COR-L47 (cell line): ENCODE measurements at places on chromosomes 4 and X.

- peak; percentile 49 for DNase-seq
Measured at GRCh38 chr4:98939892-98940298, 11.0 kb upstream of the EIF4E start.

GRCh38 chr4:113450295-113451080 is 311.1 kb downstream of the CAMK2D start:
- no peak for DNase-seq

DNA sequence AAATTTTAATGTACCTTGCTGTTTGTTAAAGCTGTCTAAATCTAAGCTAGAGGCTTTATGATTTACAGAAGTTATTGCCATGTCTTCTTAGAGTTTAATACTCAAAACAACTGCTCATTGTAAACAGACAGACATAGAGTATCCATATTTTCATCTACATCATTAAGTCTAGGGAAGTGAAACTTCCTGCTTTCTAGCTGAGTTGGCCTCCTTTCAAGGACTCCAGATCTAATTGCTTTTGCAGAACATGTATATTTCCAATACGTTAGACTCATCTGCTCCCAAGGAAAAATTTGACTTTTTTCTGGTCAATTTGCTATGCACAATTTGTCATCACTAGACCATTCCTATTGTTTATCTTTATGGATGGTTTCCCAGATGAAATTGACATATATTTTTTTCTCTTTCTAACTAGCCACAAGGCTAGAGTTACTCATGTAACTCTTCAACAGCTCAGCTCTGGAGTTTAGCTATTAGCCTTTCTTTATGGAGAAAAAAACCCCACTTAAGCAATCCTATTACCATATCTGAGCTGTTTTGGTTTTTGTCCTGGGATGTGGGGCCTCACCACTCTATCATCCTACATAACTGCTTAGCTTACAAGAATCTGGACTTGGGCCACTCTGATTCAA is 122.9 kb downstream of the PPA2 start:
- DNase-seq, result no peak

DNA sequence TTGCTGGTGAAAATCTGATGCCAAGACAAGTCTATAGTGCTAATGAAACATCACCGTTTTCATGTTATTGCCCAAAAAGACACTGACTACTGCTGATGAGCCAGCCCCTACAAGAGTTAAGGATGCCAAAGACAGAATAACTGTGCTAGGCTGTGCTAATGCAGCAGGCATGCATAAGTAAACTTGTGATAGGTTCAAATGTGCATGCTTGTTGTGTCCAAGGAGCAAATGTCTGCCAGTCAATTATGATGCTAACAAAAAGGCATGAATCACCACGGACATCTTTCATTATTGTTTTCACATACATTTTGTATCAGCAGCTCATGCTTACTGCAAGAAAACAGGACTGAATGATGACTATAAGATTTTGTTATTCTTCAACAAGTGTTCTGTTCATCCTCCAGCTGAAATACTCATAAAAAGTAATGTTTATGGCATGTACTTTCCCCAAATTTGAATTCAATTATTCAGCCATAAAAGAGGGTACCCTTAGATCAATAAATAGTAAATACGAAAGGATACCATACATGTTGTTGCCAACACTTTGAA is 306.9 kb upstream of the ARSJ start:
- DNase-seq, result no peak

DNA sequence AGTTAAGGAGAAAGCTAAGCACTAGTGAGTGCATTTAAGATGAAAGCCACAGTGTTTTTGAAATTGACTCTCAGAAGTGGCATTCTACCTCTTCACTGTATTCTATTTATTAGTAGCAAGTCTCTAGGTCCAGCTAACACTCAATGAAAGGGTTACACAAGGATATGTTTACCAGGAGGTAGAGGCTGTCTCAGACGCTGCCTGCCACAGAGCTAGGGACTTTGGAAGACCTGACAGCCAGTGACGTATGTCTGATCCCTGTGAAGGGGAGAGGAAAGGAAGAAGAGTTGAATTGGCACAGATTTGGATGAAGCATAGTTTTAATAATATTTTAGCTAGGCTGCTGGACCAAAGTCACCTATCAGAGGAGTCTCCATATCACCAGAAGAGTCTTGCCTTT is 36.5 kb upstream of the KLHL2 start:
- DNase-seq, result no peak

GRCh38 chrX:15142084-15142715 is 127.7 kb downstream of the ASB9 start:
- no peak for DNase-seq

- DNase-seq, result no peak
Measured at GRCh38 chrX:12709047-12709446, 82.2 kb upstream of the PRPS2 start.

DNA sequence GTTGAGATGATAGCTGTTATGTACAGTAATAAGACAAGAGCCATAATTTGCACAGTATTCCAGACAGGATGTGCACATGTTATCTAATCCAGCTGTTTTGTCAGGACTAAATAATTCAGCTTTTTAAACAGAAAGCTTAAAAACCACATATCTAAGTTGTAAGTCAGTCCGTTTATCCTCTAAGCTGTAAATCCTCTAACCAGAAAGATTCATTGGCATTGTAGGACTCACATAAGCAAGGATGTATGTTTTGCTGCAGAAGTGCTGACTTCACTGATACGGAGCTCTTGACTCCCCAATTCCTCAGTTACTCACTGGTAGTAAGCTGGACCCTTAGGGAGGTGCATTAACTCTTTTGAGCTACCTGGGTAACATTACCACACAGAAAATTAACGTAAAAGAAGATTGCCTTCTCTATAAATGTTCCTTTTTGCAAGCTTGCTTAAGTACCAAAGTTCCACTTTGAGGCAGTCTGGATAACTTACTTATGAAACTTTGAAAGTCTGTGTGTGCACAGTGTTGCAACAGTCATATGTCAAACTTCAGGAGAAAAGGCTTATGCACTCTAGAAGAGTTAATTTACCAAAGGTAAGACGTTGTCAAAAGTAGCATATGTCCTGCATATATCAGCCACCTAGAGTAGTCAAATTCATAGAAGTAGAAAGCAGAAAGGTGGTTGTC is 58.3 kb upstream of the MAGEB2 start:
- no peak for DNase-seq

DNA sequence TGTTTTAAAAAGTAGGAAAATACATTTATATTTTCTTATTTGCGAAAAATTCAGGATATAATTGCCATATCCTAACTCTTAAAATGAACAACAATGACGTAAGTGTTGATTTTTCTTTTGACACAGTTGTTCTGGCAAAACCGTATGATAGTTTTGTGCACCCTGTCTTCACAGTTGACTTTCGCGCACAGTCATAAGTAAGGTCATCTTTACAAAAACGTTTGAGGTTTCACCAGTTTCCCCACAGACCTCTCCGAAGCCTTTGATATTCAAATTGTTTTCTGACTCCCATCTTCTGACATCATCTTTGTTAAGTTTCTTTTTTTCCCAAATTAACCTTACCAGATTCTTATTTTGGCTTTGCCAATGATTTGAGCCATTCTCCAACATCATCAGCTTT is 48.1 kb upstream of the ATXN3L start:
- no peak for DNase-seq

DNA sequence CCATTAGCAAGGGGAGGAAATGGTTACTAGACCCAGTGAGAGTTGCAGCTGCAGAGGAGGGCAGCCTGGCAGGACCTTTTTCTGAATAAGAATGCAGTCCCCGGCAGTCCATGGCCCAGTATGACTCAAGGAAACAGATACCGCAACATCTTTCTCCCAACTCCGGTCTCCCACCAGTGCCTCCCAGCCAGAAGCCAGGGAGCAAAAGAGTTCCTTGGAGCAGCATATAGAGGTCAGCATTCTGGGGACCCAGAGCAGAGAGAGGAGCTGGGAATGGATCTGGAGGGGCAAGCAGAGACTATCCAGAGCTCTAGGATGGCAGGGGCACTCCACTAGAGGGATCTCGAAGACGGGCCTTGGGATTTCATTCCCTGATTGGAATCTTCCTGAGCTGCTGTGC is 339.2 kb upstream of the AADAT start:
- no peak for DNase-seq

DNA sequence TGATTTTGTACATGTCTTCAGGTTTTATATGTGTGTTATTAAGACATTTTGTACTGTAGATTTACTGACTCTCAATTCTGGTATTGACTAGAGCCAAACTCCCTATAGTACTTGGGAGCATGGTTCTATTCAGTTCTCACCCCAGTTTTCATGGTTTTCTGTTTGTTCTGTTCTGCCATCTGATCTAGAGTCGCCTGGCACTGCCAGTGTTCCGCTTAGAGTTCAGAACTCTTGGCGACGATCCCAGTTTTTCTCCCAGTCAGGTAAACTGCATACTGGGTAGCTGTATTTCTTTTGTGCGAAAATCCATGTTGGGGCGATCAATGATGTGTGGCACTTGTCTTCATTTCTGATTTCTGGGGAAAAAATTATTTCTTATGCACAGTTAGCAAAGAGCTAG is 78.0 kb downstream of the PHOX2B start:
- peak; percentile 35 for DNase-seq

- no peak for DNase-seq
Measured at GRCh38 chrX:109264878-109265277, 217.0 kb downstream of the GUCY2F start.

- no peak for DNase-seq
Measured at GRCh38 chr4:184347251-184348239, 126.8 kb downstream of the IRF2 start.

DNA sequence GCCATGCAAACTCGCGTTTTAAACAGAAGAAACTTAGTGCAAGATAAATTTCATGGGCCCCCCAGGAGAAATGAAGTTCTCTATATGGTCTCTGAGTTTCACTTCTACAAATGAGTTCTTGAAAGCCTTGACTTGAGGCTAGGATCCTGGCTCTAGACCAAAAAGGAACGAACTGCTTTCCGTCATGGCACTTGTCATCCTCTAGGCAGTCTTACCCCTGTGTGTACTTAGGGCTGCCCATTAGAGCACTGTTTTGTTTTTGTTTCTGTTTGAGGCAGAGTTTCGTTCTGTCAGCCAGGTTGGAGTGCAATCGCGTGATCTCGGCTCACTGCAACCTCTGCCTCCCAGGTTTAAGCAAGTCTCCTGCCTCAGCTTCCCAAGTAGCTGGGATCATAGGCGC is 29.0 kb downstream of the RNF4 start:
- DNase-seq, result no peak

GRCh38 chrX:27571164-27571563 is 19.0 kb upstream of the DCAF8L2 start:
- no peak for DNase-seq

DNA sequence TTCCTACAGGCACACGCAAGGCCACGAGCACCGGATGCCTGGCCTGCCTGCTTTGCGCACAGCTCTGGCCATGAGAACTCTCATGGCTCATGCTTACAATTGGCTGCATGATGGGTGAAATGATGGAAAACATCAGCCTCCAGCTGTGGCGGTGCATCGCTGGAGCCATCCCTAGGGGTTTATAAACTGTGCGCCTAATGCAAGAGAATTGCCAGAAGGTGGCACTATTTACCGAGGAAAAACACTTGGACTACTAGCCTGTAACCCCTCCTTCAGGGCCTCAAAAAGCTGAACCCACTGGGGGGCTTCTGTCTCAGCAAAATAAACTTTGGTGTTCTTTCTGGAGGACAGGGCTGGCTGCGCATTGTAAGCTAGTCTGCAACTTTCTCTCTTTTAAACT is 51.9 kb downstream of the PHKA2 start:
- no peak for DNase-seq

DNA sequence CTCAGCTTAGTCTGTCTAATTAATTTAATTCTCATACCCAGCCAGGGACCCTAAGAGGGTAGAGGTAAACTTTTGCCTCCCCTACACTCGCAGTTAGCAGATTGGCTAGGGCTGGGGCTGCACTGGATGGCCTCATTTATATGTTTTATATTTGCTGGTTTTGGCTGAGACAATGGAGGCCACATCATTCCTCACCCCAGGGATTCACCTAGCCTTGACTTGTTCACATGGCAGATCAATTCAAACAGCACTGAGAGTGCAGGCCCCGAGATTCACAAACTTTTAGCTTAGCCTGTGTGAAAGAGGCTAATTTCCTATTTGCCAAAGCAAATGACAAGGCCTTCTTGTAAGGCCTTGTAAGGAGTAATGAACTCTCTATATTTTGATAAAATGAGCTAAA is 844.4 kb downstream of the ARAP2 start:
- no peak for DNase-seq
